ENCODE measurements at places on chromosomes 6 and 20. TPM values are rescaled to one million over a fixed set of nuclear protein-coding genes. Genes with fewer than 3 reads are reported as not detected.

PRDM13 gene
- not detected for total RNA-seq

ECT2L gene
- not detected for total RNA-seq

TAGAP gene
- not detected for total RNA-seq

GMDS gene
- 14.5 TPM for total RNA-seq

SIRPB2 gene
- total RNA-seq: not detected

VARS1 gene
- 120 TPM for total RNA-seq

LRRC1 gene
- total RNA-seq: 9.6 TPM

LCA5 gene
- total RNA-seq: 2.9 TPM

SNPH gene
- total RNA-seq: 14.0 TPM

DNA sequence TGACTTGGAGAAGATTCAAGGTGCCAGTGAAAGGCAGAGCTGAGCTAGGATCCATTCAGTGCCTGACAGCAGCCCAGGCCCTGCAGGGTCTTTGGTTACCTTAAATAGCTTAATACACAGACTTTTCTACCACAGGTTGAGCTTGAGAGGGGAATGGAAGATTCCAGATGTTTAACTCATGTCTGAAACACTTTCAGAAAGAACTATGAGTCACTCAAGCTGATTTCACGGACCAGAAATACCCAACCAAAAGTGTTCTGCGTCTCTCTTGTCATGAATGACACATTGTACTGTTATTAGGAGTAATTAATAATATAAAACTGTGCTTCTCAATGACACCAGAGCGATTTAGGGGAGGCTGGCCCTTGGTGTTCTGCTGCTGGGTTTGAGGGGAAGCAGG is 6.4 kb upstream of the PMEPA1 start:
- H3K36me3 ChIP-seq: no peaks in the 10 kb centered on the region
- peaks cover 5% of the 10 kb centered on the region for H3K27me3 ChIP-seq
- peak; percentile 81 for DNase-seq
- no peak overlapping the region for H3K27ac ChIP-seq

DNA sequence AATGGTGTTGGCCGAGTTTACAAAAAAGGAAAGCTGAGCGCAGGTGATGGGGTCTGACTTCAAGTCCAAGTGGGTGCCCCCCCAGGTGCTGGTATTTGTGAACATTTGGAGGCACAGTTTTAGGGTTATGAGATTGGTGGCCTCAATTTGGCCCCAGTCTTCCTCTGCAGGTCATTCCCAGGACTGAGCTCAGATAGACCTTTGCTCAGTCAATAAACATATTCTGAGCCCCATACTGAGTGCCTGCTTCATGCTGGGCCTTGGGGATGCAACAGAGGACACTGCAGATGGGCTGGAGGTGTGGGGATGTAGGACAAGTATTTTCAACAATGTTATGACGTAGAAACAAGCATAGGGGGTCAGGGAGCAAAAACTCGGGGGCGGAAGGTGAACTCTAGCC is 33.5 kb downstream of the TGM3 start:
- no peak overlapping the region for H3K4me3 ChIP-seq
- peaks cover 8% of the 10 kb centered on the region for H3K4me1 ChIP-seq
- H3K36me3 ChIP-seq: no peaks in the 10 kb centered on the region

GRCh38 chr6:122049341-122049740 is 350.1 kb upstream of the HSF2 start:
- H3K27me3 ChIP-seq: no peaks in the 10 kb centered on the region
- H3K27ac ChIP-seq: peak overlapping the region; percentile 29

DNA sequence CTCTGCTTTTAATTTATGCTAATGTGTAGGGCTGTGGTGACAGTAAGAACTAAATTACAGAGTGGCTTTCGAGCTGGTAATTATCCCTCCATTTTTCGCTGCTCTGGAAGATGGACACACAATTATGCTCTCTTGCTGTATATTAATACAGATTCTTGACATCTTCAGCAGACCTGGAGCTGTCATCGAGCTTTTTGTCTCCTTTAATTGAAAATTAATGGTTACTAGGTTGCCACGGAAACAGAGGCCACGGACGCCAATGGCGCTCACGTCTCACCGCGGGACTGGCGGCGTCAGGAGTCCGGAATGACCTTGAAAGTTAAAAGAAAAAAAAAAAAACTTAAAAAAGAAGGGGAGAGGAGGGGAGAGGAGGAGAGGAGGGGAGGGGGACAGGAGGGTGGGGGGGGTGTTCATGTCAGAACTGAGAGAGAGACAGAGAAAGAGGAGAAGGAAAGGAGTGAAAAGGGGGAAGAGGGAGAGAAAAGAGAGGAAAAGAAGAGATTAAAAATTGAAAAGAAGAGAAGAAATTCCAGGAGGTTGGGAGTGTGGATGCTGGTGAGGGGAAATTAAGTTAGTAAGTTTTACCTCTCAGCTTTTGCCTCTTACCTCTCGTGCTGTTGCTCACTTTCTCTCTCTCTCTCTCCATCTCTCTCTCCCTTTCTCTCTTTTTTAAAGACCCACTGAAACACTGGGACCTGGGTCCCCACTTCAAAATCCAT is 22.1 kb upstream of the FOXP4 start:
- H3K4me1 ChIP-seq: no peaks in the 10 kb centered on the region
- H3K36me3 ChIP-seq: no peaks in the 10 kb centered on the region
- no peak overlapping the region for H3K4me3 ChIP-seq
- no peak overlapping the region for H3K27ac ChIP-seq
- no peak for DNase-seq

GRCh38 chr20:43942201-43942590 is 27.5 kb downstream of the TOX2 start:
- H3K27ac ChIP-seq: peak overlapping the region; percentile 92
- H3K4me1 ChIP-seq: peaks cover 82% of the 10 kb centered on the region
- H3K27me3 ChIP-seq: peaks cover 2% of the 10 kb centered on the region
- H3K4me3 ChIP-seq: peak overlapping the region; percentile 73
- H3K36me3 ChIP-seq: peaks cover 9% of the 10 kb centered on the region

DNA sequence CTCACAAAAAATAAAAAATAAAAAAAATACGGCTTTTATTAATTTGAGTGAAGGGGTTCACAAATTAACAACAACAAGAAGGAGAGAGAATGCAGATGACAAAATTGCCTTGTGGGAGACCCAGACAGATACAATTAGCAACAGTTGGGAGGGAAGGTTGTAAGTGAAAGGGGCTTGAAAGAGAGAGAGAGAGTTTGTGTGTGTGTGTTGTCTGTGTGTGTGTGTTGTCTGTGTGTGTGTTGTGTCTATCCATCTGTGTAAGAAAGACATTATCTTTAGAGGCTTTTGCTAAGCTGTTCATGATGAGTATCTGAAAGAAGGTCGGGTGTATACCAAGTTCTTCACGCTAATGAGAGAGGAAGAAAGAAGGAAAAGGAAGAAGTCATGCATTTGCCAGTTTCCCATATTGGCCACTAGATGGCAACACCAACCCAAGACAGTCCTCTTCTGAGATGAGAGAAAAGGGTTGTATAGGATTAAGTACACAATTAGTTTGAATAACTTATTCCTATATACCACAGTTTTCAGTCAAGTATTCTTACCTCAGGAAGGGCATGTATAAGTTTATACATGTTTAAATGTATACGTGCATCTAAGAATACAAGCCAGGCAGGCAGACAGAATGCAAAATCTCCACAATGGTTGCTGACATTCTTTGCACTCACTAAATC is 63.7 kb upstream of the CD2AP start:
- peak; percentile 53 for DNase-seq
- H3K4me3 ChIP-seq: peak overlapping the region; percentile 91
- no peaks in the 10 kb centered on the region for H3K36me3 ChIP-seq
- peaks cover 3% of the 10 kb centered on the region for H3K27me3 ChIP-seq
- H3K4me1 ChIP-seq: peaks cover 11% of the 10 kb centered on the region

DNA sequence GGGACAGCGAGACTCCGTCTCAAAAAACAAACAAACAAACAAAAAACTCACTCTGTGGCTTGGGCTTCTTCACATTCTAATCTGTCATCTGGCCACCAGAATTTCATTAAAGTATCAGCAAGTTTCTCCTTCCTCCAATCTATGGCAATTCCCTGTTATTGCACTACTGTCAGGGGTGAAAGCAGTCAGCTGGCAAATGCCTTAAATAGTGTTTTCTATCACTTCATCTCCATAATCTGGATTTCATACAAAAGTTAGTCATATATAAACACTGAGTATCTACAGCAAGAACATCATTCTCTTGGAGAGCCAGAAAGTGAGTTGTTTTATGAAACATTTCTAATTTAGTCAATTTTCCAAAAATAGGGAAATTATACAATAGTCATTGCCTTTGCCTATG is 56.1 kb downstream of the PHACTR3 start:
- H3K27ac ChIP-seq: no peak overlapping the region
- H3K4me3 ChIP-seq: no peak overlapping the region
- H3K4me1 ChIP-seq: no peaks in the 10 kb centered on the region

- H3K27me3 ChIP-seq: no peaks in the 10 kb centered on the region
- H3K27ac ChIP-seq: no peak overlapping the region
- DNase-seq: no peak
- peaks cover 5% of the 10 kb centered on the region for H3K36me3 ChIP-seq
- no peaks in the 10 kb centered on the region for H3K4me1 ChIP-seq
- no peak overlapping the region for H3K4me3 ChIP-seq
Observed at GRCh38 chr6:167702241-167702827, 124.4 kb upstream of the AFDN start.

DNA sequence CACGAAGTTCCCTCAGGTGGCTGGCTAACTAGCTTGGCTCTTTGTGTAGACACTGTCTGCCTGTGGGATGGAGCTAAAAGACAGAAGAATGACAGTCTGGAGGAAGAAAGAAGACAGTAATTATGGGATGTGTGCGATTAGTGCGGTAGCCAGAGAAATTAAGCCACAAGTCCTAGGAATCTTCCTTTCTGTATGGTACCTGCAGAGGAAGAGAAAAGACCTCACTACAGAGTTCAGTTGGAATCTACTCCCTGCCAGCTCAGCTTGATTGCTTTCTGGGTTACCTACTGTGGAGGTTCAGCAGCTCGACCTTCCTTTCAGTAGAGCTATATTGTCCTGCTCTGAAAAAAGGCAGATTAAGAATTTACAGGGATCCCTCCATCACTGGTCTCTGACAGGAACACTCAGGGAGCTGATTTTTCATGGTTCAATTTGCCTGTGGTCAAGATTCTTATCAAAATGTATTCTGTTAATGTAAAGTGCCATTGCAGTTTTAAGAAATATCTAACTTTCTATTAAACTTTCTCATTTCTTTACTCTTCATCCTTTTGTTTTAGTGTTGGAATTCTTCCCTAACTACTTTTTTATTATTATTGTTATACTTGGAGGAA is 187.2 kb downstream of the CENPW start:
- no peaks in the 10 kb centered on the region for H3K27me3 ChIP-seq
- DNase-seq: no peak
- no peaks in the 10 kb centered on the region for H3K36me3 ChIP-seq
- H3K4me1 ChIP-seq: no peaks in the 10 kb centered on the region
- no peak overlapping the region for H3K27ac ChIP-seq
- no peak overlapping the region for H3K4me3 ChIP-seq

- no peak for DNase-seq
- H3K27me3 ChIP-seq: no peaks in the 10 kb centered on the region
- no peak overlapping the region for H3K4me3 ChIP-seq
- H3K4me1 ChIP-seq: peaks cover 10% of the 10 kb centered on the region
- no peak overlapping the region for H3K27ac ChIP-seq
- H3K36me3 ChIP-seq: no peaks in the 10 kb centered on the region
Observed at GRCh38 chr20:1282966-1283365, 16.9 kb downstream of the SNPH start.

- H3K4me3 ChIP-seq: no peak overlapping the region
- DNase-seq: no peak
- peaks cover 7% of the 10 kb centered on the region for H3K36me3 ChIP-seq
- H3K27me3 ChIP-seq: peaks cover 9% of the 10 kb centered on the region
- no peaks in the 10 kb centered on the region for H3K4me1 ChIP-seq
- no peak overlapping the region for H3K27ac ChIP-seq
Observed at GRCh38 chr6:10854922-10855632, 16.7 kb upstream of the MAK start.

GRCh38 chr20:38181207-38181801 is 16.2 kb upstream of the TGM2 start:
- H3K27ac ChIP-seq: peak overlapping the region; percentile 65
- peaks cover 2% of the 10 kb centered on the region for H3K27me3 ChIP-seq
- DNase-seq: peak; percentile 47
- peaks cover 52% of the 10 kb centered on the region for H3K4me1 ChIP-seq
- no peaks in the 10 kb centered on the region for H3K36me3 ChIP-seq

DNA sequence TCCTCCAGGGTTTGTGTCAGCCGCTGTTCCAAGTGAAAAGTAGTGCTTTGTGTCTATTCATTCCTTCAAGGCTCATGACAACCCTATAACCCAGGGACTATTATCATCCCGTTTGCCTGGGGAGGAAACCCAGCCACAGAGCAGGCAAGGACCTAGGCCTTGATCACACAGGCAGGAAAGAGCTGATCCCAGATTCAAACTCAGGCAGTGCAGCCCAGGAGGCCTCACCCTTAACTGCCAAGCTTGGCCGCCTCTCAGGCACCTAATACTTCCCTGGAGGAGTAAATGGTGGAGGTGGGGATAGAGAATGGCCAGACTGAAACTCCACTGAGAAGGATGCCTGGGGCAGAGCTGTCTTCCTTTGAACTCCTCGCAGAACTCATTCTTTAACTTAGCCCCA is 215.1 kb upstream of the QKI start:
- no peak overlapping the region for H3K27ac ChIP-seq
- no peaks in the 10 kb centered on the region for H3K36me3 ChIP-seq
- no peak overlapping the region for H3K4me3 ChIP-seq
- no peaks in the 10 kb centered on the region for H3K4me1 ChIP-seq
- peaks cover 5% of the 10 kb centered on the region for H3K27me3 ChIP-seq

- no peak for DNase-seq
- H3K4me1 ChIP-seq: no peaks in the 10 kb centered on the region
- no peaks in the 10 kb centered on the region for H3K36me3 ChIP-seq
- no peaks in the 10 kb centered on the region for H3K27me3 ChIP-seq
- no peak overlapping the region for H3K4me3 ChIP-seq
Observed at GRCh38 chr20:50874758-50875665, 56.2 kb downstream of the ADNP start.

GRCh38 chr6:422433-423054 is 31.0 kb downstream of the IRF4 start:
- peaks cover 6% of the 10 kb centered on the region for H3K36me3 ChIP-seq
- no peak overlapping the region for H3K4me3 ChIP-seq

- no peak for DNase-seq
- H3K4me3 ChIP-seq: no peak overlapping the region
- no peak overlapping the region for H3K27ac ChIP-seq
- H3K27me3 ChIP-seq: no peaks in the 10 kb centered on the region
Observed at GRCh38 chr6:157659536-157660271, 163.3 kb upstream of the SNX9 start.

- no peak overlapping the region for H3K27ac ChIP-seq
- H3K27me3 ChIP-seq: no peaks in the 10 kb centered on the region
- no peak for DNase-seq
Observed at GRCh38 chr6:136405420-136406029, 115.9 kb upstream of the BCLAF1 start.
